Endothelial cell of umbilical vein (primary cell): ENCODE measurements at places on chromosomes 3 and 15. TPM values are rescaled to one million over a fixed set of nuclear protein-coding genes. Genes with fewer than 3 reads are reported as not detected.

GRCh38 chr3:184619787-184620430, 58.3 kb downstream of the EPHB3 start:
- peak; percentile 3 for DNase-seq

RPN1 gene
- total RNA-seq: 244 and 250 TPM in 2 replicates

MEGF11 gene
- total RNA-seq: not detected in 2 replicates

DNA sequence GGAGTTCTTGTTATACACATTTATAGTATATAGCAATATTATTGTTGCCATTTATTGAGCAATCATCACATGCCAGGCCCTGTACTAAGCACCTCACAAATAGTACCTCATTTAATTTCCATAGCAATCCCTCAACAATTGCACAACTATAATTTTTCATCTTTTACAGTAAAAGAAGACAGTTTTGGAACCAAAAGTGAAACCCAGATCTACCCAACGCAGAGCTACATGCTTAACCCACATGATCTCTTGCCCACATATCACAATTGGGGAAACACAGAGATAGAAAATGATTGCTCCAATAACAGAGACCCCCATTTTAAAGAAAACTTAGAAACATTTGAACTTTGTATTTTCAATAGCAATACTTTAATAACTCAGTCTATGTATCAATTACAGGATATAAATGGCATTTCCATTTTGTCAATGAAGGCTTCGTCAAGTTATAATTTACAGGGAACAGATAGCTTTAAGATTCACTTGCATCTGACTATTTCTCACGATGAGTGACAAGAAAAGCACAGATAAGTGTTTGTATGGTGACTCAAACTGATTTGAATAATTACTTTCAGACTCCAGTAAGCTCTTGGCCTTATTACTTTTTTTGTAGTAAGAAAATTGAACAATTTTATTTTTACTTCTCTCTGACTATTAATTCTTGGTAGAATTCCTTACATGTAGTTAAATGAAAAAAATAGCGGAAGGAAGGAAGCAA, 38.7 kb upstream of the CCDC50 start:
- DNase-seq: peak; percentile 8

DNA sequence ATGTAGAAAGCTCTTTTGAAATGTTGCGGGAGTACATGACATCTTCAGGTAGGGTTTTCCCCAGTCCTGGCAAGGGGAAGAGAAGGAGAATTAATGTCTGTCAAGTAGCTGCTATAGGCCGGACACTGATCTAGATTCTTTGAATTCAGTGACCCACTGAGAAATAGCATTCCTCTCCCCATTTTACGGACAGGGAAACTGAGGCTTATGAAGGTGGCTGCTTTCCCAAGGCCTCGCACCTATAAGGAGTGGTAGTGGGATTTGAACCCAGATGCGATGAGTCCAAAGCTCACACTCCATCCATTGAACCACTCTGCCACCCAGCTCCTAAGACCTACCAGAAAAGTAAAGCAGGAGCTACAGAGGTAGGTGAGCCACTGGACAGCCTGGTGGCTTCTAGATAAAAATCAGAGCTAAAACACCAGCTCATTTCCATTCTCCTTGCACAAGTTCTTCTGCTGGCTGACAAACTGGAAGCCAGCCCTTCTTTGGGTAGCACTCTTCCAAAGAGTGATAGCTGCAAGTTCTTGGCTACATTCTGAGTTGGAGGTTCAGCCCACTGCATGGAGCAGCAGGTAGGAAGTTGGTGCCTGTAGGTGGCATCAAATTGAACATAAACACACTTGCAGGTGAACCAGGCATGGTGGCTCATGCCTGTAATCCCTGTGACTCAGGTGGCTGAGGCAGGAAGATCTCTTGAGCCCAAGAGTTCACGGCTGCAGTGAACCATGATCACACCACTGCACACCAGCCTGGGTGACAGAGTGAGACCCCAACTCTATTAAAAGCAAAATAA, 22.0 kb downstream of the ZNF710 start:
- DNase-seq: no peak

- DNase-seq: no peak
These were observed 921.1 kb downstream of the FHIT start for GRCh38 chr3:60330107-60330506.
